CD4-positive, alpha-beta memory T cell (primary cell): ENCODE measurements at places on chromosomes 6 and 20. TPM values are rescaled to one million over a fixed set of nuclear protein-coding genes. Genes with fewer than 3 reads are reported as not detected.

SIRPA gene
- not detected for polyA plus RNA-seq

TUBB1 gene
- not detected for polyA plus RNA-seq

GRCh38 chr6:10511477-10511876 is 9.7 kb upstream of the GCNT2 start:
- no peak for DNase-seq

DNA sequence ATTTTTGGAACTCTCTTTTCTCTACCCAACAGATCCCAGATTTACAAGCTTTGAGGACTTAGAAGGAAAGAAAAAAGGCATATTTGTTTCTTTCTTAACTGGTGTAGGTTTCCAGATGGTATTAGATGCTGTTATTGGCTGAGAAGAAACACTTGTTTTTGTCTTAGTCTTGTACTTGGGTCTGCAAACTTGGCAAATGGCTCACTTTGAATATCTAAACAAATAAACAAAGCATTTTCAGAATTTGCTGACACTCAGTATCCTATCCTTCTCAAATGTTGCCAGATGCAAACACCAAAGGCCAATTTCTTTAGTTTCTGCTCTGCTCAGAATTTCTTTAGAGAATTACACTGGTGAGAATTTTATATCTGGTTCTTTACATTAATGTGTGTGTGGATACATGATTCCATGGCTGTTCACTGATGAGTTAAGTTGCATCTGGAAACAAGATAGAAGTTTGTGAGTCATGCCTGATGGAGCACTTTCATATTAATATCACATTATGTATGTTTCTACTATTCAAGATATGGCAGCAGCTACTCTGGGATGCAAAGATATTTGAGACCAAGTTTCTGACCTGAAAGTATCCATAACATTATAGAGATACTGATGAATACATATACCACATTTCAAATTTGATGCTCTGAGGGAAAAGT is 43.7 kb upstream of the CEP162 start:
- DNase-seq: no peak
